ENCODE measurements at places on chromosomes 1 and 21.

GRCh38 chr1:236090741-236091147, 25.9 kb upstream of the NID1 start:
- DNase-seq = no peak

DNA sequence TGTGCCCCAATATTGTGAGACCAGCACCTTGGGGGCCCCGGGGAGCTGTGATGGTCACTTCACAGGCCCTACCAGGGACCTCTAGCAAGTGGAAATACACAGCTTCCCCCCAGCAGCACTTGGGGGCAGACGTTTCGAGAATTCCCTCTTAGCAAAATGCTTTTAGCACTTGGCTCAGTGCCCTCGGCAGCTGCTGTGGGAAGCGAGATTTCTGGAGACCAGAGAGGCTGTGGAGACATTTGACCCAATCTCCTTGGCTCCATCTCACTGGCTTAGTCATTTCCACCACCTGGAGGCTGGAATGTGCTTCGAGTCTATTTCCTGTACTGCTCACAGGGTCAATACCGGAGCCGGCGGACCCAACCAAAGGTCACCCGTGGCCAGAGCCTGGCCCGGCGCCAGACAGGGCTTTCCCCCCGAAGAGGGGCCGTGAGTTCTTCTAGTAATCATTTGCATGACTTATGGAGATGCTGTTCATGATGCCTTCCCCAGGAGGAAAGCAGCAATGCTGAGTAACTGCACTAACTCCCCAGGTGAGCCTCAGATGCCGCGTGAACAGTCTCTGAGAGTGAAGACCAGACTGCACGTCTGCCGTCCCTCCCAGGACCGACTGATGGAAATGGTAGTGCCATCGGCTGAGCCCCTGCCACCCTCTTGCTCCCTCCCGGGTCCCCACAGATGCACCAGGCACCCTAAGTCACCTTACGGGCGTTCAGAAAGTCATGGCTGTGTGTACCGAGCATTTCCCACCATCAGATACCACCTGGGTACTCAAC, 4.4 kb upstream of the C2CD2 start:
- no peak for DNase-seq

DNA sequence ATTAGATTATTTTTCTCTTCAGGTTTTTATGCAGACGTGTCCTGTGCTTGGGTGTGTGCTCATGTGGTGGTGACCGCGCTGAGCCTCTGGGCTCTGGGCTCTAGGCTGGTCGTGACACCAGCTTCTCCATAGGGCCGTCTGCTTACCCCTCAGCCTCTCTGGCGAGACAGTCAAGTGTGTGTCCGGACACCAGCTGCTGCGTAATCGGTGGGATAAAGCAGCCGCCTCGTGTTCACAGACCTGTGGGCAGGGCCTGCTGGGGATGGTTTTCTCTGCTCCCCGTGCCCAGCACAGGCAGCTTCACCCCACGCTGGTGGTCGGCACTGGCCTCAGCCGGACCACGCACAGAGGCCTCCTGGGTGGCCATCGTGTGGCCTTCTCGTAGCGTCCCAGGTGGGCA, 33.6 kb upstream of the DIP2A start:
- no peak for DNase-seq

DNA sequence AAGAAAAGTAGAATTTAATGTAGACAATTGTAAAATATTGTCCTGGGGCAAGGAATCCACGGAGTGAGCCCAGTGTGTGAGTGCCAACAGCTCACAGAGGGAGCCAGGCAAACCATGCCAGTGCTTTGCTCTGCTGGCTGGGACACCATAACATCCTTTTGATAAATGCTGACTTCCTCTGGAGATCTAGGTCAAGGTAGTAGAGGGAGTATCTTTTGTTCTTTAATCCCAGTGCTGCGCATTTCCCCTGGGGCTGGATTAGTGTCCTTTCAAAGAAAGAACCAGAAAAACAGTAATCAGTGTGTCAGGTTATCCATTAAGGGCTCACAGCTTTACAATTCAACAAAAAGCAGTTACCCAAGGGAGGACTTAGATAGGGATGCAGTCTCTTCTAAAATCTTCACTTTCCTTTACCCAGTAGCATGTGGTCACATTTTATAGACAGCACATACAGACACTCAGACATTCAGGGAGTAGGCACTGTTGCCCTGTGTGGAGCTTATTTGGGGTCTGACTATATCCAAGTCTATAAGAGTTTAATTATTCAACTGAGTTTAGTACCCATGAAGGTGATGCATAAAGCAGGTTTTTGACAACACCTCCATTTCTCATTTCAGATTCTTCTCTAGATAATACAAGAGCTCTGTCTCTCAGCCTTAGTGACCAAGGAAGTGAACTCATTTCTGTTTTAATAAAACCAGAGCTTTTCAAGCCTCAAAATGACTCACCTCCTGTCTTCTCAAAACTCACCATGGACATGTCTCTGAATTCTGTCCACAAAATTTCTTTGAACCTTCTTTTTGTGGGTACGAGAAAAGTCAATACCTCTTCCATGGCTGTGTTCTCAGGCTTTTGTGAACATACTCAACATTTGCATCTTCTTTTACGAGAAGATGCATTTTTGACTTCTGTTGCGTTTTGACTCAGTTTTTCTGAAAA, 215.3 kb downstream of the BRINP2 start:
- no peak for DNase-seq

- no peak for DNase-seq
Measured at GRCh38 chr1:228765168-228765946, 30.1 kb downstream of the RHOU start.

- no peak for DNase-seq
Measured at GRCh38 chr21:26717146-26717739, 128.0 kb downstream of the ADAMTS1 start.

DNA sequence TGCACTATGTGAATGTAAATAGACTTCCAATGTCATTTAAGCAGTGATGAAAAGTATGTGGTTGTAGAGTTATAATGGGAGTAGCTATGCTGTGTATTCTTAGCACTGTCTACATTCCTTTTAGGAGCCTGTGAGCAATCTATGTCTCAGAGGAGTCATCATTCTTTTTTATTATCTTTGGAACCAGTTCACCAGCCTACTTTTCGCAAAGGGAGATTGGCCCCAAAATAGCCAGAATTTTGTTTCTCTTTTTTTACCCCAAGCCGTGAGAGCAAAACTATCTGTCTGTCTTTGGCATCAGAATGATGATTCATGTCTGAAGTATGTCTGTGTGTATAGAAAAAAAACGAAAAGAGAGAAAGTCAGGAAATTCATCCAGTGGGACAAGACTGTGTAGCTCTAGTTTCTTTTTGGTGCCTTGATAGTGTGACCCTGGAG, 44.2 kb downstream of the OSBPL9 start:
- DNase-seq = no peak

DNA sequence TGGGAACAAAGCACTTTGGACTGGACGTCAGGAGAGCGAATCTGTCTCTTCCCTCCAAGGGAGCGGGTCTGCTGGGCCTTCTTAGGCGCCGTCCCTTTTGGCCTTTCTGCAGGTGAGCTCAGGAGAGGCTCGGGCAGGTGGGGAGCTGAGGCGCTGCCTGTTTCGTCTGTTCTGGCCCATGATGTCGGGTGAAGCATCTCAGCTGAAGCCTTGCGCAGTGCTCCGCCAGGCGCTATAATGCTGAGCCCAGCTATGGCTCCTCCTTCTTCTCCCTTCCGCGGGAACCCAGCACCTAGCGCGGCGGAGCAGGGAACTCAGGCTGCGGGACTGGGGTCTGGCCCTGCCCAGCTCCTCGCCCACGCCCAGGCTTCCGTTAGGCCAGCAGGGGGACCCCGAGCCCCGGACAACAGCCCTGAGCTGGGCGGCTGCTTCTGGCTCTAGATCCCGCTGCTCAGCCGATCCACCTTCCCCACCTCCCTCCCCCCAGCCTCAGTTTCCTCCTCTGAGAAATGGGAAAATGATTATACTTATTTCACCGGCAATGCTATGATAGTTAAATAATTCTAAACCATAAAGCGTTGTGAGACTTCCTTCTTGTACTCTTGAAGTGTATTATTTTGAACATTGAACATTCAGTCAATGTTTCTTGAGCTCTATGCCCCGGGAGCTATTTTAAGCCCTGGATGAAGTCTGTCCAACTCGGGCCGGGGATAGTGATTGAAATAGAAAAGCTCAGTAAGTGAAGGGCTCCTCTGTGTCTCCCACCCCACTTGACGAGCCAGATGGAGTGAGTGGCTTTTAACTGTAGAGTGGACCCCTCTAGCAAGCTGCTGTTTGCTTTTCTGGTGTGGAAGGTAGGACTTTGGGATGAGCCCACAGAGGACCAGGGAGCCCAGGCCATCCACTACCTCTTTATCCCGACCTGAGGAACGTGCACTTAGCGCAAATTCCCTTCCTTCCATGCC, 9.6 kb upstream of the ADORA1 start:
- DNase-seq = peak; percentile 25

- no peak for DNase-seq
Measured at GRCh38 chr1:86912281-86912900, 1.5 kb downstream of the SELENOF start.

DNA sequence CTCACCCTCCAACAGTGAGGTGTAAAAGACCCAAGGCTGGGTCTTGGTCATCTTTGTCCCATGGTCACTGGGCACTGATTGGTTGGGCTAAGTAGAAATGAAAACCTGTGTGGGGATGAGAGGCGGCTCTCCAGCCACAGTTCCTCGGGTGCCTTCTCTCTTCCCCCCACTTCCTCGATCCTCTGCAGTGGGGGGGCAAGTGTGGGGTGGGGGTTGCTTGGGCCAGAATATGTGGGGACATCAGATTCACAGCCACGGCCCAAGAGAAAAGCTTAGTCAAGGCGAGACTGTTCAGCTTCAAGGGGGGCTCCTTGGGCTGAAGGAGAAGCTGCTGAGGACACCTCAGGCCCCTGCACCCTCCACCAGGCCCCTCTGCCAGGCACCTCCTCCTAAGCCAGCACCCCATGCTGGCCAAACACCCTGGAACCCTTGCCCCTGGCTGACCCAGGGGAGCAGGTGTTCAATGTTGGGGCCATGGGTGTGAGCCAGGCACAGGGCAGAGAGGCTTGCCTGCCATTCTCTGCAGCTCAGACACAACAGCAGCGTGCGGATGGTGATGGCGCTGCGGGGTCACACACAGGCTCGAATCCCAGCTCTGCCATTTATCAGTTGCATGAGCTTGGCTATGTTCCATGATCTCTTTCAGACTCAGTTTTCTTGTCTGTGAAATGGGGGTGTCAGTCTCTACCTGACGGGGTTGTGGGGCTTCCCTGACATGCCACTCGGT, 21.0 kb upstream of the TNFRSF1B start:
- no peak for DNase-seq

GRCh38 chr1:43841321-43842174, 92.1 kb upstream of the ARTN start:
- DNase-seq = no peak

GRCh38 chr1:101136739-101137138, 100.1 kb upstream of the S1PR1 start:
- DNase-seq = no peak

DNA sequence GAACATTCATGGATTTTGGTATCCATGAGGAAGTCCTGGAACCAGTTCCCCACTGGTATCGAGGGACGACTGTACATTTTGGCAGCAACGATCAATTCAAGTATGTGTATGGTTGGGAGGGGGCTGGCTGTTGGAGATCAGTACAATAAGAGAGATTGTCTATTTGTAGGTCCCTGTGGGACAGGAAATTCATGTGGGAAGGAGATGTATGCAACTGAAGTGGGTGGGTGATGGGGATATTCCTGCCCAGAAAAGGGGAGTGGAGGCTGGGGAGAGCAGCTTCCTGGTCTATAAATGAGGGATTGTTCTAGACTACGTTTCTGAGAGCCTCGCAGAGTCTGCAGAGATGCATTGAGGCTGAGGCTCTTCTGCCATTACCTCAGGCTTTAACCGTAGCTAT, 140.2 kb upstream of the MAGI3 start:
- no peak for DNase-seq

DNA sequence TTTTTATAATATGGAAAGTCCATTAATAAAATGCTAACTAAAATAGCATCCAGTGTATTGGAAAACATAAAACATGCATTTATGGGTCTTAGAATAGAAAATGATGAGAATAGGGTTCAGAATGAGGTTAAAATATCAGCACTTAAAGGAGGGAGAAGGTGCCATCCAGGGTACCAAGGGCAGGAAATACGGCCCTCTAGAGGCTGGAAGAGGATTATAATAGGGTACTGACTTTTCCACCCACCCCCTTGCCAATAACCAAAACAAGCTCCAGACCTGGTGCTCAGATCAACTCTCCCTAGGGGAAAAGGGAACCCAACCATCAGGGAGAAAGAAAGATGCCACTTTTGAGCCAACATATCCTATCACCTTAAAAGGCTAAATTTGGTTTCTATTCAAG, 26.7 kb downstream of the ASTN1 start:
- no peak for DNase-seq

GRCh38 chr1:153526132-153526543, 9.7 kb downstream of the S100A6 start:
- no peak for DNase-seq

- no peak for DNase-seq
Measured at GRCh38 chr21:40517646-40518045, 329.3 kb downstream of the DSCAM start.

DNA sequence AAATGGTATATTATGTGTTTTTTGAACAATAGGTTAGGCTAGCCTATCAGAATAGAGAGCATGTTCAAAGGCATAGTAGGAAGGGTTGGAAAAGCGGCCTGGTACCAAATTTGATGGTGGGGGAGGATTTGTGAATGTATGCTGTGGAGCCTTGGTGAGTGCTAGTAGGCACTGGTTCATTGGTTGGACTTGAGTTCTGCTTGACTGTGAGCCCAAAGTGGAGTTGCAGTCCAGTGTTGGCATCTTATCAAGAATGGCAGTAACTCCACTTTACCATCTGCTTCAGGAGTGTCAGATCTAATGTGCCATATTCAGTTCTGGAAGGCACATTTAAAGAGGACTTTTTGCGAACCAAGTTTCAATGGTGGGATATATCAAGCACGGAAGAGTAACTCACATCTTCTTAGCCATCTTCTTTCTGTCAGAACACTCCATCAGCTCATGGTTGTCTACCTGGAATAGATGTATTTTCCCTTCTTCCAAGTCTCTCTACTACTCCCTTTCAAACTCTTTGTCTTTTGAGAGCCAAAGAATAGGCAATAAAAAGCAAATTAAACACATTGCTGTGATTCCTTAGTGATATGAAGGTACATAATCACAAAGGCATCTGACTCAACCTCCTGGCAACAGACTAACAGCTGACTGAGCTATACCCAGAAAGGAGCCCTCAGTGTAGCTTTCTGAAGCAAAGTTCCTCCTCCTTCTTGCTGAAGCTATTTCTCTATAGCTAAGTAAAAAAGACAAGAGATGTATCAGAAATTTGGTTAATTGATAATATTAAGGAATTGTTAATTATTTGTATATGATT, 21.7 kb downstream of the LRRC8B start:
- no peak for DNase-seq

- DNase-seq = no peak
Measured at GRCh38 chr1:96569288-96569687, 152.3 kb upstream of the PTBP2 start.
